Mammary epithelial cell (primary cell): ENCODE measurements at places on chromosomes 12 and 14. TPM values are rescaled to one million over a fixed set of nuclear protein-coding genes. Genes with fewer than 3 reads are reported as not detected.

GRCh38 chr12:122665349-122665748 is 37.8 kb downstream of the HCAR2 start:
- DNase-seq = no peak

GRCh38 chr14:49972823-49973222 is 79.9 kb downstream of the ARF6 start:
- peak; percentile 89 for DNase-seq

GRCh38 chr12:57807285-57807684 is 11.2 kb downstream of the AVIL start:
- no peak for DNase-seq

- no peak for DNase-seq
Observed at GRCh38 chr14:100298551-100299237, 7.5 kb downstream of the SLC25A29 start.

DNA sequence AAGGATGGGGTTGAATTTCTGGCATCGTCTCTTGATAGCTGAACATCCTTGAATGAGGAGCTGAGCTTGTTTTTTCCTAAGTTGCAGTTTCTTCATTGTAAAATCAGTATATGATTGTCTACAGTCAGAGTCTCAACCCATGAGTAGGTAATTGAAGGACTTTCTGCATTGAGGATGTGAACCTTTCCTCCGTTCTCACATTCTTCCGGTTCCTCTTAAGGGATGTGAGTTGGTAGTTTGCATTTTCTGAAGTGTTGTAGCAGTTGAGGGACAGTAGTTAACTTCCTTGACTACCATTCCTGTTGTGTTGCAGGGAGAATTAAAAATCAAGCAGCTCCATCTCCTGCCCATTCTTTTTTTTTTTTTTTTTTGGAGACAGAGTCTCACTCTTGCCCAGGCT is 19.1 kb downstream of the TPCN1 start:
- no peak for DNase-seq

GRCh38 chr12:25876383-25877045 is 82.0 kb upstream of the RASSF8 start:
- no peak for DNase-seq

GRCh38 chr14:95313707-95314106 is 6.0 kb downstream of the CLMN start:
- DNase-seq = peak; percentile 80

GRCh38 chr12:57454566-57455373 is at the start of gene INHBE:
TSS of gene INHBE (plus strand) at chr12:57455307. CDS start at chr12:57455537, 230 bp downstream.
- no peak for DNase-seq

- DNase-seq = no peak
Observed at GRCh38 chr12:111953455-111953854, 59.5 kb downstream of the TMEM116 start.

DNA sequence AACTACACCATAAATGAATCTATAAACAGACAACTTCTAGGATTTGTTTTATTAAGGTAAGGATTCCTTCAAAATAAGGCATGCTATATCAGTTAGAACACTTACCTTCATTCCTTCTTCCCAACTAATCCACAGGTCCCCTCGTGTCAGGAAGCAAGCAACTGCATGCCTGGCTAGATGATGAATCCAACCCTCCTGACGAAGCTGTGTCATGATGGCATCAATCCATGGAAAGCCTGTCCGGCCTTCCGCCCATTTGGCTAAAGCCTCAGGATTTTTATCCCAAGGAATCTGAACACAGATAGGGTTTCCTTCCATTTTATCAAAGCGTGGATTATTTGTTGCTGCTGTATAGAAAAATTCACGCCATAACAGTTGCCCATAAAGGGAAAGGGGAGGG is 12.5 kb upstream of the MTERF2 start:
- DNase-seq = peak; percentile 71

GRCh38 chr12:28446031-28446430 is 255.8 kb downstream of the CCDC91 start:
- no peak for DNase-seq

DNA sequence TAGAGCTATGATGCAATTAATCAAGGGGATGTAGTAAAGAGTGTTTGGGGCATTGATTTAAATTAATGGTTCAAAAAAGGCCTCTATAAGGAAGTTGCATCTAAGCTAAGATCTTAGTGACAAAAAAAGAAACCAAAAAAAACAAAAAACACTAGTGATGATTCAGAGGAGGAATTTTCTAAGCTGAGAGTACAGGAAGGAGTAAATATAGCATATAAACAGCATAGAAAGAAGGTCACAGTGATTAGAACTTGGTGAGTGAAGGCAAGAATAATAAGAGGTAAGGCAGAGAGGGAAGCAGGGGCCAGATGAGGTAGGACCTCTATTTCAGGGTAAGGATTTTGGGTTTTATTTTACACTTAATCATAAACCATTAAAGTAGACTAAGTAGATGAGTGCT is 48.0 kb upstream of the PDZRN4 start:
- no peak for DNase-seq

- DNase-seq = no peak
Observed at GRCh38 chr12:105167346-105167745, 59.8 kb downstream of the WASHC4 start.

GRCh38 chr12:123055281-123055766 is 74.8 kb downstream of the ARL6IP4 start:
- DNase-seq = no peak

GRCh38 chr12:10385166-10385613 is 4.7 kb downstream of the KLRK1 start:
- DNase-seq = peak; percentile 73

- DNase-seq = no peak
Observed at GRCh38 chr14:105138551-105139111, 29.9 kb downstream of the JAG2 start.

DNA sequence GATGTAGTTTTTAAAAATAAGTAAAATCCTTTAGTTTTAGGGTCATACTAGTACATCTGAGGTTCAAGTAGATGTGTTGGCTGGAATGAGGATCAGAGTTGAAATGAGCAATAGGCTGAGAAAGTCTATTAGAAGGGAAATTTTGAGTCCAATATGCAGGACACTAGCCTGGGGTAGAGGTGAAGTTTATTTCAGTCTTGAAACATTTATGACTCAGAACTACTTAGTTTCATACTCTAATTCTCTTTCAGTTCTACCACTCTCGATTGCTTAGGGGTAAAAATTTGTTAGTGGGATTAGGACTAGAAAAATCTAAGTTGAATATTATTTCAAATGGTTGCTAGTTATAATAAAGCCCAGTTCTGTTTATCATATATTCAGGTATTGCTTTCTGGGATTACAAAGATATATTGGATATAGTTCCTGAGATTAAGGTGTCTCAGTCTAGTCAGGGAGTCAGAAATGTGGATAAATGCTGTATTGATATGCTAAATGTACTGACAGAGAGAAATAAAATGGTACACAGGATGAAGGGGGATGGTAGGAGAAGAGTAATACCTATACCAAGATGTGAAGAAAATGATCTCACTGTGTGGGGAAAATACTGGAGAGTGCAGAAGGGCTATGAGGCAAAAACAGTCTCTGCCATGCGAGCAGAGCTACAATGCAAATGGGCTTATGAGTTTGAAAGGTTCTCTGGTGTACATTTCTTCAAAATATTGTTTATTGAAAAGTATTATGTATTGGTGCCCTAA is 395.8 kb upstream of the FBXO33 start:
- no peak for DNase-seq

GRCh38 chr14:81673930-81674329 is 140.3 kb upstream of the SEL1L start:
- DNase-seq = no peak

DNA sequence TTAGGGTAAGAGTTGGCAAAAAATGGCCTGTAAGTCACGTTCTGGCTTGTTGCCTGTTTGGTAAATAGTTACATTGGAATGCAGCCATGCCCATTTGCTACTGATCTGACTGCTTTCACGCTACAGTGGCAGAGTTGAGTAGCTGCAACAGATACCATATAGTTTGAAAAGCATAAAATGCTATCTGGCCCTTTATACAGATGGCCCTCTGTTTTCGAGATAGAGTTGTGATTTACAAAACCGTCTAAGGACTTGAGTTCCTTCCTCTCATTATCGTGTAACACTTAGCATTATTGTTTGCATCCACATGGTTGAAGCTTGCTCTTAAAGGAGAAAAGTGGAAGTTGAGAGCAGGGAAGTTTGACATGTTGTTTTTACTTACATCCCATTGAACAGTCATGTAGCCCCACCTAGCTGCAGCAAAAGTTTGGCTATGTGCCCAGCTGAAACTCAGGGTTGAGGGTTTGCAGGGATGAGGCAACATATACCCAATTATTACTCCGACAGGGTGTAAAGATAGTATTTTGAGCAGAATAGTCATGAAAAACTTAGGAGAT is 11.3 kb upstream of the SCFD1 start:
- peak; percentile 40 for DNase-seq

DNA sequence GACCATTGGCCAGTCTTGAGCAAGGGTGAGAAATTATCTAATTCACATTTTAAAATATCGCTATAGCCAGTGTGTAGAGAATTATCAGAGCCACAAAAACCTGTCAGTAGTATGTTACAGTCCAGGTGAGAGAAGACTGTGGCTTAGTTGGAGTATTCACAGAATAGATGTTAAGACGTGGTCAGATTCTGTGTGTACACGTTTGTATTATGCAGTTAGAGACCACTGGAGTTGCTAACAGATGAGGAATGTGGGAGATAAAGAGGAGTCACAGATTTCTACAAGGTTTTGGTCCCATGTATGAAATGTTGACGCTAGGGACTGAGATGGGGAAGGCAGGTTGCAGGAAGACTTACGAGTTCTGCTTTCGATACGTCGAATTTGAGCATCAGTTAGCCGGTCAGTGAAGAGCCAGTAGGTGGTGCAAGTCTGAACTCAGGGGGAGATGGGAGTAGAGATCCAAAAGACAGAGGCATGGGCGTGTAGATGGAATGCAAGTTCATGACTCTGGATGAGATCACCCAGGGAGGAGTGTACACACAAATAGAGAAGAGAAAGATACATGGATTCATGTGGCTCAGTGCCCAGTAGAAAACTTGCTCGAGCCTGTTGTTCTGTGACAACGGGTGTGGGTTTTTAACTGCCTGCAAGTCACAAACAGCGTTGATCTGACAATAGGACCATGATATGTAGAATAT is 114.8 kb upstream of the FLRT2 start:
- DNase-seq = peak; percentile 99

DNA sequence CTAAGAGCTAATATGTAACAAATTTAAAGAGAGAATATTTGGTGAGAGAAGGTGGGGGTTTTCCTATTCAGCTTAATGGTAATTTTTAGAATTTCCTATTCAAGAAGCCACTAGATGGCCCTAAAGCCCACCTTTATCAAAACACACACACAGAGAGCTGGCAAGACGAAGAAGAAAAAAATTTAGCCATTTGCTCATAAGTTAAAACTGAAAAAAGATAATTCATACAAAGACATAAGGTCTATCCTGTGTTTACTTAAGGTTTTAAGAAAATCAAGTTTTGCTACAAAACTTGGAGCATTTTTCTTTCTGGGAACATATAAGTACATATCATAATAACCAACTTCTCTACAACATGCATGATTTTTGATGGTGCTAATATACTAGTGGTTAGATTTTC is 46.8 kb upstream of the PCED1B start:
- peak; percentile 55 for DNase-seq

DNA sequence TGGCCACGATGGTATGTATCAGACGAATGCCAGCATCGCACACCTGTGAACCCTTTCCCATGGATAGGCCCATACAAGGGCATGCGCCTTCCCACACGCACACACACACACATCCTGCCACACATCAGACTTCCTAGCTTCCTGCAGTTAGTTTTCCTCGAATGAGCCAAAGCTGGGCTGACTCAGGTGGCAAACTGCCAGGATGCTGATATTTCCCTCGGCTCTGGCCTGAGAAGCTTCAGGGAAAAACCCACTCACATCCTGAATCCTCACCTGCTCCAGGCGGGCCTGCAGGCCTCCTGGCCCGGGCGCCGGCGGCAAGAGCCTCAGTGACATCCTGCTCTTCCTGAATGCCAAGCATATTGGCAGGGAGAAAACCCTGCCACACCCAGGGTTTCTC is 22.4 kb downstream of the CALM1 start:
- DNase-seq = peak; percentile 98

GRCh38 chr14:75044752-75045151 is 6.5 kb downstream of the MLH3 start:
- DNase-seq = no peak

GRCh38 chr14:93713726-93714405 is 74.4 kb downstream of the PRIMA1 start:
- DNase-seq = no peak

GRCh38 chr12:22287101-22287500 is 47.4 kb downstream of the ST8SIA1 start:
- peak; percentile 47 for DNase-seq

GRCh38 chr14:70057519-70058136 is 131.1 kb downstream of the SLC8A3 start:
- no peak for DNase-seq

- no peak for DNase-seq
Observed at GRCh38 chr14:105987563-105987962, 461.2 kb downstream of the TMEM121 start.

- peak; percentile 5 for DNase-seq
Observed at GRCh38 chr14:34324363-34324795, 137.7 kb downstream of the SPTSSA start.

The CCDC198 gene
- not detected in 2 replicates for total RNA-seq

The IFNG gene
- total RNA-seq = not detected in 2 replicates

The INHBC gene
- total RNA-seq = 0.14 TPM in 1 of 2 replicates, not detected in the other

The PLCZ1 gene
- 0.67 TPM for total RNA-seq

The GDF3 gene
- total RNA-seq = not detected

The ANO4 gene
- total RNA-seq = not detected

The NKX2-1 gene
- total RNA-seq = not detected in 2 replicates

The TRHDE gene
- total RNA-seq = 0.17 TPM

The NAB2 gene
- total RNA-seq = 20.7 and 35.3 TPM in 2 replicates
